GM13976 (cell line): ENCODE measurements at places on chromosomes 12 and 14.

DNA sequence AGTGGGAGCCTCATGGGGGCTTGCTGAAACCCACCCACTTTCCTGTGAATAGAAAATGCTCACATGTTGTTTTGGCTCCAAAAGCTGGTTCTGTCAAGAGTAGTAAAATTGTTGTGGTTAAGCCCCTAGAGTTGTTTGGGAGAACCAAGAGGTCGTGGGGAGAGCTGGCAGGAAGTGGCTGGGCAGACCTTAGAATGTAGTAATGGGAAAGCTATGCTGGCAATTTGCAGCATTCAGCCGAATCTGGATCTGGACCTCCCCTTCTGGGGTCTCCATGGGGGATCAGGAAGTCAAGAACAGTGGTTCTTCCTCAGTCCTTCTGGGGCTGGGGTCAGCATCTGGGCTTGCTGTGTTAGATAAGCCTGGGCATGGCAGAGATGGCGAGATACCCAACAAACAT is 150.6 kb upstream of the TBX3 start:
- DNase-seq = no peak

DNA sequence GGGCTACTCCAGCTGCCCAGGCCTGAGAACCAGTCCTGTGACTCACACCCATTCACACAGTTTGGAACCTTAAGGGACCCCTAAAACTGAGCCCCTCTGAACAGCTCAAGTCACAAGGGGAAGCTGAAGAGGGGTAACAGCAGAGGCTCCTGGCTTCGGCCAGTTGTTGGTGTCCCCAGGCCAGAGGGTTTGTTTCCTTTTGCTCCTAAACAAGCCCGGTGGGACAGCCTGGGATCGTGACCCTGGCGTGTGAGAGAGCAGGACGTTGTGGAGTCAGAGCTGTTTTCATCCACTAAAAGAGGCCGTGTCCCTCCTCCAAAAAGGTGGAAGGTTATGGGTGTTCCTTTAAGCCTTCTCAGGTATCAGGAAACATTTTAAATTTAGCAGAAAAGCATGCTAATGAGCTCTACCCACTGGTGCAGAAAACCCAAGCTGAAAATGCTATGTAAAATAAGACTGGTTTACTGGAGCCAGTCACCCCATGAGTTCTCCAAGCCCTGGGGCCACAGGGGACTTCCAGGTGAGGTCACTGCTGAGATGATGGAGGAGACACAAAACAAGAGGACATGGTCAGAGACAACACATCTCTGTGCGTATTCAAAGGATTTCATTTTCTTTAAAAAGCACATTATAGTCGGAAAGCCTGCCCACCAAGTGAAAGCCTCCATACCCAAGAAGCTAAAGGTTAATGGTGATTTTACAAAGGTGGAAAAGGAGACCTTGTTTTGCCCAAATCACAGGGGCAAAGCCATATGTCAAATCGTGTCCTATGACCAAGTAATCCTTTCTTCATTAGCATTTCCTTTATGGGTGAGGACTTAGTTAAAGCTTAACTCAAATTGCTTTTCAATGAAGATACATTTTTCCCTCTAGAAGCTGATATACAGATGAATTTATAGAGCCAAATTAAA is 14.1 kb downstream of the PRKAB1 start:
- peak; percentile 63 for DNase-seq

DNA sequence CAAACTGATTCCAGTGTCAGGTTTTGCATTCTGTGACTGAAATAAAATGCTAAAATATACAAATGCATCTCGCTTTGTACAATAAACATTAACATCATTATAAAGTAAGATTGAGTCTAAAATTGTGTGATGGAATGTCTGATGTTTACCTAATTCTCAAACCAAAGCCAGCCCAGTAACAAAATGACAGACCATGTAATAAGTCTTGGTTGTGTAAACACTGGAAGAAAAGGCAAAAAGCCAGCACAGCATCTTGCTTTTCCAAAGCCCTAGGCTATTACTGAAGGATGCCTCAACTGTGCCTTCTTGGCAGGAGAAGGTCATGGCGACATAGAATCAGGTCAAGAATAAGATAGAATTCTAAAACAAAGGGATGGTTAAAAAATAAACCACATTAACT is 169.6 kb downstream of the EGLN3 start:
- no peak for DNase-seq

DNA sequence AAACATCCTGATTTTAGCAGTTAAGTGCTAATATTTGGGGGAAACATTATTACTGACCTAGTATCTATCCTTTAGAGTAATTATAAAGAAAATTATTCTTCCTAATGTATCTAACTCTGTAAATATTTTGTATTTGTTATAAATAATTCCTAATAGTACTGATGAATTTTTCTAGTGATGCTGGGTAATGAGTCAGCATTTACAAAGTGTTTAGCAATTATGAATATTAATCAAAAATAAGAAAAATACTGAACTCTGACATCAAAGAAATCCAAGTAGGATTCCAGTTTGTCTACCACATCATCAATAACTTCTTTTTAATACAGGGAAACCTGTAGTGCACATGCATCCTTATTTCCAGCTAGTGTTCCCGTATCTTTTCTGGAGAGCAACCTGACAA is 9.0 kb downstream of the NAP1L1 start:
- DNase-seq = no peak

DNA sequence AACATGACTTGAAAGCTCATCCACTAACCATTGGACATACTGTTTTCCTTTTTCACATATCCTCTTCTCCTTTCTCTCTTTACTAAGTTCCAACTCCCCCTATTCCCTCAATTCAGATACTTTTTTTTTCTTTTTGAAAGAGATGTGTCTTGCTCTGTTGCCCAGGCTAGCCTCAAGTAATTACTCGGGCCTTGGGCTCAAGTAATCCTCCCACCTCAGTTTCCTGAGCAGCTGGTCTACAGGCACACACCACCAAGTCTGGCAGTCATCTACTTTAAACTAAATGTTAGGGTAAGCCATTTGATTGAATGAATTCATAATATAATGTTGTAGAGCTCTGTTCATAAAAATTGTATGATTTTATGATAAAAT is 15.5 kb downstream of the LEMD3 start:
- DNase-seq = no peak
